ENCODE measurements at places on chromosomes 4 and X.

- DNase-seq = no peak
Observed at GRCh38 chr4:15385928-15386327, 41.9 kb upstream of the C1QTNF7 start.

- no peak for DNase-seq
Observed at GRCh38 chr4:80322716-80323115, 12.8 kb upstream of the CFAP299 start.

DNA sequence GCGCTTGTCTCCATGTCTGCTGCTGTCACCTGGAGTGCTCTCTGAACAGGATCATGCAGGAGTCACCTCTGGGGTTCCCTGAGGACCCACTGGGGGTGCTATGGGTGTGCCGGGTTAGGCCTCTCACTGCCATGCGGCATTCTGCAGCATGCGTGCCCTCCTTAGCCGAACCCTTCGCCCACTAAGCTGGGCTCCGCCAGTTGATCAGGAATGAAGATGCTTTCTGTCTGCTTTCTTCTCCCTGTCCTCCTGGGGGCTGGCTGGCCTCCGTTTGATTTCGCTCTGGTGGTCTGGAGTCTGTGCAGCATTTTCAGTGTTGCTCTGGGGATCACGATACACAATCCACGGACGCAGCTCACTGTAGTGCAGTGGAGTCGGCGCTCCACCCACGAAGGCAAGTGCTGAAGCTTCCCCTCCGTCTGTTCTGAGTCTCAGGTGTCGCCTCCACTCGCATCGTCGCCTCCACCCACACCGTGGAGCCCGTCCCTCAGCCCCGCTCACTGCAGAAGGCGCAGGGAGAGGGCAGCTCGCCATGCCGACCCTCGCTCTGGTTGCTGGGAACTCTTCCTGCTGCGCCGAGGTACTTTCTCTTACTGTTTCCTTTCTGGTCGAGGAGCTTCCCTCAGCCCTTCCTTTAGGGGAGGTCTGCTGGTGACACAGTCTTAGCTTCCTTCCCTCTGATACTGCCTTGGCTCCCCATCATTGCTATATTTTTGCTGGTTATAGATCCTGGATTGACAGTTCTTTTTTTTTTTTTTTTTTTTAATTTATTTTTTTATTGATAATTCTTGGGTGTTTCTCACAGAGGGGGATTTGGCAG, 29.2 kb downstream of the LETM1 start:
- DNase-seq = no peak

DNA sequence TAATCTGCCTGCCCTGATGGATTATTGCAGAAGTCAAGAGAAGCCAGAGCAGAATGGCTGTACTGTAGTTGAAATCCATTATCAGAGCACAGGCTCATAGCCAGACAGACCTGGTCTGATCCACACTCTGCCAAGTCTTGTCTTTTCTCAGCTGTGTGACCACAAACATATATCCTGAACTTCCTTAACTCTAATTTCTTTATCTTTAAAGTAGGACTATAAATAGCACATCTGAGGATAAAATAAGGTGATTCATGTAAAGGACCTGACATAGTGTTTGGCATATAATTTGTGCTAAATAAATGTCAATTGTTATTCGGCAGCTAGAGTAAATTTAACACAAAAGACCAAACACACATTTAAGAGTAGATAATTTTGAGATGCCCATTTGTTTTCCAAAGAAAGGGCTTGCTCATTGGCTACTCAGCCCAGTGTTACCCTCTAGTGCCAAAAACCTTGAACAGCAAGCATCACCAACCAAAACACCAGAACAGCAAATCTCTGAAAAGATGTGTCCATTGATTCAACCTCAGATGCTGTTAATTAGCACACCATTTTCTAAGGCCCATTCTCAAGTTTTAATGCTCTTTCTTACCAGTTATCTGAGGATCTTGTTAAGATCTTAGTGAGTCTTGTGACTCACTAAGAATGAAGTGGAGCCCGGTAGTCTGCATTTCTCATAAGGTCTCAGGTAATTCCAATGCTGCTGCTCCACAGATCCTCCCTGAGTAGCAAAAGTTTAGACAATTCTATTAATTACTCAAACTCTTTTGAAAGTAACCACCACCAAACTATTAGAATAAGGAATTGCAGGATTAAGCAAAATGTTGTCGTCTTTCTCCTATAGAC, 108.8 kb downstream of the HHIP start:
- DNase-seq = no peak

DNA sequence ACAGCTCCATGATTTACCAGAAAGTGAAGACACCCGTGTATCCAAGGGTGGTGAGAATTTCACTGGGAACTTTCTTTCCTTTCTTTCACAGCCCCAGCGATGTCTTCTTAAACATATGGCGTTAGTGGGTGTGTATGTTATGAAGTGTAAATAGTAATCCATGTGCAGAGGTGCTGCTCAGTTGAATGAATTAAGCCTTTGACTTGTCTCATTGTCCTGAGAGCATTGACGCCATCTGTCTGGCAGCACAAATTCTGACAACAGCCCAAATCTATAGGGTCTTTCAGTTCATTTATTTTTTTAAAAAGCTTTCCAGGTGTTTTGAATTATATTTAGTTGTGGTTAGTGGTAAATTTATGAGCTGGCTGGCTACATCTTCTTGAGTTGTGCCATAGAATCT, 69.4 kb downstream of the CLCN5 start:
- DNase-seq = no peak

DNA sequence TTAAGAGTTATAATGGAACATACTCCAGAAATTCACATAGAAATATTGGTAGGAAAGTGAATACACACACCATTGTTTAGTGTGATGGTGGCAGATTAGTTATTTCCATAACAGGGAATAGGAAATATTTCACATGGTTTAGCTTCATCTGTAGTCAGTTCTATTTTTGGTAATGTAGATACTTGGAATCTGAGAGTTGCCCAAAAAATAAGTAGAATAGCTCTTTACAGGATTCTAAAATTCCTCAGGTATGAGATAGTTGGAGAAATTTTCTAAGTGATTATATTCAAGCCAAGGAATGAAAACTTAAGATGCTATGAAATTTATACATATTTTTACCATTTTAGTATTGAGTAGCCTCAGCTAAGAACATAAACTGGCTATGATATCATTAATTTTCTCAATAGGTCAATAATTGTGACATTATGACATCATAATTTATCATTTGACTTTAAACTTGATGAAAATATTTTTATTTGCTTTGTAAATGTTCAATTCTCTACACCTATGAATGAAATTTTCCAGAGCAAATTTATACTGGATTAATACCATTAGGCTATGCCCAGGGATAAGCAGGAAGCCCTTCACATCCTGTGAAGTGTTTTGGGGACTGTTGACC, 35.8 kb downstream of the CPEB2 start:
- no peak for DNase-seq

DNA sequence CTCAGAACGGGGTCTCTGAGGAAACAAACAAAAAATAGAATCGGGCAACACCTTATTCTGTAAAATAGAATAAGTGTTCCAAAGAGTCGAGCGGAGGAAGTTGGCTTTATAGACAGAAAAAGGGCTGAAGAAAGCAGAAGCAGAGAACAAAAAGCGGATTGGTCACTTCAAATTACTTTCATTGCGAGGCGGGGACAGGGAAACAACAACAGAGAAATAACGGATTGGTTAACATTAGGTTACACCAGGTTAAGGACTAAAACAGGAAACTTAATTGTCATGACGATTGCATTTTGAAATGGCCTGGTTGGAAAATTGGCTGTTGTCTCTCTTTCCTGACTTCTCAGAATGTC, 433 bp upstream of the COQ2 start:
- peak; percentile 40 for DNase-seq

DNA sequence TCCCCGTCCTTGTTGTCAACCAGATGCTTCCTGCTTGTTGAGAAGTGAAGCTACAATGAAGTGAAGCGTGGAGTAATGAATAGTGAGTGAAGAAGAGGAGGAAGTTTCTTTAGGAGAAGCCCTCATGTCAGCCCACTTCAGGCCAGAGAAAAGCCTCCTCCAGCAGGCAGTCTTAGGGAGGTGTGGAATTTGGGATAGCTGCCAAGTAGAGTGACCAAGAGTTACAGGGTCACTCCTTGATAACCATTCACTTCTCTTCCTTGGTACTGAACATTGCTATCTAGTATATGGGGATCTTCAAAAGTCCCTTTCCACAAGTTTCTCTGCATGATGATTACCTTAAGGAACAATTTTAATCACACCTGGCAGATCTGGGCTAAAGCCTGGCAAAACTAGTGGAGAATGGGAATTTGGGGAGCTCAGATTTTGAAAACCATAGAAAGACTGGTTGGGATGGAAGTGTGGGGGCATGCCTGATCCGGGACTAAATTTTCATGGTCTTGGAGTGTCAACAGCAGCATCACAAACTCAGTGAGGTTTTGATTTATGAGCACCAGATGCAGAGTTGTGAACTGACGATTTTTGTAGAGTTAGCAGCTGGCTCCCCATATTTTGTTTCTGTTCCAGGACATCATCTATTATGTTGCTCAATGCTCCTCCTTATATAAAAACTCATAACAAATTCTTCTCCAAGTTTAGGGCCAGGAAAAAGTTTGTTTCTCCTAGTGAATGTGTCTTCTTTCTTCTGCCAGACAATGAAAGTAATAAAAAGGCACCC, 53.1 kb downstream of the IGSF1 start:
- DNase-seq = no peak

GRCh38 chrX:43813898-43814297, 68.4 kb downstream of the MAOB start:
- DNase-seq = no peak

DNA sequence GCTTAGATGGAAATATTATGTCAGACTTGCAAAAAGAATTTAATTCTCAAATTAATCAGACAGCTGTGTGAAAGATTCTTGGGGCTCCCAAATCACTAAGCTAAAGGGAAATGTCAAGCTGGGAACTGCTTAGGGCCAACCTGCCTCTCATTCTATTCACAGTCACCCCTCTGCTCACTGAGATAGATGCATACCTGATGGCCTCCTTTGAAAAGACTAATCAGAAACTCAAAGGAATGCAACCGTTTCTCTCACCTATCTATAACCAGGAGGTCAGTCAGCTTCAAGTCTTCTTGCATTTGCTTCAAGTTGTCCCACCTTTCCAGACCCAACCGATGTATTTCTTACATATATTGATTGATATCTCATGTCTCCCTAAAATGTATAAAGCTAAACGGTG, 882.7 kb downstream of the CENPC start:
- DNase-seq = no peak

DNA sequence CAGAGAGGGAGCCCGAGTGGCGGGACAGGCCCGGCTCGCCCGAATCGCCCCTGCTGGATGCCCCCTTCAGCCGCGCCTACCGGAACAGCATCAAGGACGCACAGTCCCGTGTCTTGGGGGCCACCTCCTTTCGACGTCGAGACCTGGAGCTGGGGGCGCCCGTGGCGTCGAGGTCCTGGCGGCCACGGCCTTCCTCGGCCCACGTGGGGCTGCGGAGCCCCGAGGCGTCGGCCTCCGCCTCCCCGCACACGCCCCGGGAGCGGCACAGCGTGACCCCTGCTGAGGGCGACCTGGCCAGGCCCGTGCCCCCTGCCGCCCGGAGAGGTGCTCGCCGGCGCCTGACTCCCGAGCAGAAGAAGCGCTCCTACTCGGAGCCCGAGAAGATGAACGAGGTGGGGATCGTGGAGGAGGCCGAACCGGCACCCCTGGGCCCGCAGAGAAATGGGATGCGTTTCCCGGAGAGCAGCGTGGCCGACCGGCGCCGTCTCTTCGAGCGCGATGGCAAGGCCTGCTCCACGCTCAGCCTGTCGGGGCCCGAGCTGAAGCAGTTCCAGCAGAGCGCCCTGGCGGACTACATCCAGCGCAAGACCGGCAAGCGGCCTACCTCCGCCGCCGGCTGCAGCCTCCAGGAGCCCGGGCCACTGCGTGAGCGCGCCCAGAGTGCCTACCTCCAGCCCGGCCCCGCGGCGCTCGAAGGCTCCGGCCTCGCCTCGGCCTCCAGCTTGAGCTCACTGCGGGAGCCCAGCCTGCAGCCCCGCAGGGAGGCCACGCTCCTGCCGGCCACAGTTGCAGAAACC, 156.9 kb downstream of the SOWAHB start:
- DNase-seq = no peak

DNA sequence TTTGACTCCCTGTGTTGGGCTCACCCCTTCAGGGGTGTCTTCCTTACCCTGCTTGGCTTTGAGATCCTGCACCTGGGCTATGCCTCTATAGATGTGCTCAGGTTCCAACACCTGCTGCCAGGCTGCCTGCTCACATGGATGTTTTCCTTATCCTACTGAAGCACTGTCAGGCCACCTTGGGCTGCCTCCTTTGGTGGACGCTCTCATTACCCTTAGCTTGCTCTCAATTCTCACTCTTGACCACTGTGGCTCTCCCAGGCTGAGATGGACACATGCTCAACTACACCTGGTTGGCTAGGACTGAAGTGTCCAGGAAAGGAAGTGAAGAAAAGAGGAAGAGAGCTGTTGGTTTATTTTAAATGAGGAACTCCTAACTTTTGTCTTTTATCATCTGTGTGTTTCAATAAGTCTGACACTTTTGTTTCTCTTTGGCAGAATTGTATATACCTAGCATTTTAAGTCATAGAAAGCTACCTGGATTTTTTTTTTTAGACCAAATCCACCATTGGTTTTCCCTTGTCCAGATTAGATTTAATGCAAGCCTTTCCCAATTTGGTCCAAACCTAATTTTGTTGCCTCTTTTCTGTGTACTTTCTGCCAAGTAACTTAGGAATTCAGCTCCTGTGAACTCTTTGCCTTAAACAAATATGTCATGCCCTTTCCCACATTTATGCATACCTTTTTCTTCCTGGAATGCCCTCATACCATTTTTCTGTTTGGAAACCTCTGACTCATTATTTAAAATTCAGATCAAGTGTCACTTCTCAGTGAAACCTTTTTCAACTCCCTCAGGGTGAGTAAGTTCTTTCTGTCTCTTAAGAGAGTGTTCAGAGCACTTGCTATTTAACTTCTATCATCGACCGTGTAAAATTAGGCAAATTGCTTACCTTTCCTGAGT, 175.8 kb downstream of the GC start:
- DNase-seq = no peak

GRCh38 chrX:2708021-2708420, 16.9 kb downstream of the CD99 start:
- DNase-seq = no peak

DNA sequence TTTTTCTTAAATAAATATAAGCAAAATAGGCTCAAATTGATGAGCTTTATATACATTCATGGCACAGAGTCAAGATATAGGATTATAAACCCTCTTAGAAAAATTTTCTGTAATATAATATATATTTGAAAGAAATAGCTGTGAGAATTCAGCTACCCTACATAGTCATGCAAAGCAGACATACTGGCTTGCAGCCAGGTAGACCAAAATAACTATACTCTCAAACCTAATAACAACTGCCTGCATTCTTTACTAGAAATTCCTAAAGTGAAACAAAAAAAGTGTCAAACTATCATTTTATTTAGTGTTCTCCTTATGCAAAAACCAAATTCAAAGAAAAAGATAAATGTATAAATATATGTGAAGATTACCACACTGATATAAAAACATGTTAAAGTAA, 1390.2 kb downstream of the C4orf33 start:
- DNase-seq = no peak

DNA sequence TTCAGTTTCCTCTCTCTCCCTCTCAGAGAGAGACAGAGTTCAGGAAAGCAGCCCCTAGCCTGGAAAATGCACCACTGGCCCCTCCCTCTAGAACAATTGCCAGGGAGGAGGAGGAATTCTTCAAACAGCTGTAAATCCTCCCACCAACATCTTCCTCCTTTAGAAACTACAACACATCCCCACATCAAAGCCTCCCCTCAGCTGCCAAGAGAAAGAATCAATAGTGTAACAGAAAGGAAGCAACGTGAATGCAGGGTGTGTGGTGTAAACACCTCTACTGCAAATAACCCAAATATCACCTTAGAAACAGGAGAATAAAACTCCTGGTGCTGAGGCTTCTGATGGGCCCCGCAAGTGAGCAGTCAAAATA, 249.9 kb upstream of the GATB start:
- no peak for DNase-seq
